DND-41 (cell line): ENCODE measurements at places on chromosomes 2 and 18.

DNA sequence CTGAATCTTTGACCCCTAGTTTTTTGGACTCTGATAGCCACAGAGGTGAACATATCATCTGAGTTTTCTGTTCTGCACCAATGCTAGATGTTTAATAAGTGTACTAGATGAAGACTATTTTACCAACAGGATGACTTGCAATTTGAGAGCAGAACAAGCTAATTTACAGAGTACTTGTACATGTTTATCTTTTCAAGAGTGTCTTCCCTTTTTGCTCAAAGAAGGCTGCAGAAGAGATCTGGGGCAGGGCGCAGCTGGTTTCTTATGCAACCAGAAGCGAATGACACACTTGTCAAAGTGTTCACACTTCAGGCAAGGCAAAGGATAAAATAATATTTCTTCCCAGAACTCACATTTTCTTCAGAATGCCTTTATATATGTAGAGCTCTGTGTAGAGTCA, 86.0 kb downstream of the VWA3B start:
- no peak for DNase-seq
- no peak overlapping the region for H3K27ac ChIP-seq
- no peaks in the 10 kb centered on the region for H3K36me3 ChIP-seq
- H3K4me1 ChIP-seq, result no peaks in the 10 kb centered on the region
- peaks cover 32% of the 10 kb centered on the region for H3K27me3 ChIP-seq

DNA sequence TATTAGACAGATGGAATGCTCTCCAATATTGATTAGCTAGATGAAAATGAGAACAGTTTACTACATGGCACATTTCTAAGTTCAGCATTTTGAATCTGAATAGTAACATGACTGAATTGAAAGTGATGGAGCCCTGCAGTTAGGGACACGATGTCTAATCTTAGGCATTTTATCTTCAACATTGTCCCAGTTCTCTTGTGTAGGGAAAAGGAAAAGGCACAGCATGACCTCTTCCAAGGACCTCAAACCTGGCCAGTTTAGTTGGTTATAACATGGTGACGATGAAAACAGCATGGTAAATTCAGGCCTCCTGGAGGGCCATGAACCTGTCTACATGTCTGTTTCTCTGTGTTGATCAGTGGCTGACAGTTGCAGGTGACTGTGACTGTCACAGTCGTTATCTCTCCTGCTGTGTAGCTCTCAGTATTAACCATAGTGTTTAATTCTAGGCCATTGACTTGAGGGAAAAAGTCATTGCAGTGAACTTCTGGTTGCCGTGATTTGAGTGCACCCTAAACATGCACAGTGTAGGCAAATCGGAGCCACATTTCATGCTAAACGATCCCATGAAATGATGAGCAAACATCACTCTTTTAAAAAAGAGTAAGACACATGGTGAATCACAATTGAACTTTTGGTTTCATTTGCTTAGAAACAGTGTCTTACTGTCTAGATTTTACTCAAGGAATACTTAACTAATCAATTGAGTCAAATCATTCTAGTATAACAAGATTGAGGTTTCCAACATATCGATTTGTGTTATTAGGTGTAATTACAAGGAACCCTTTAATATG, 129.7 kb downstream of the PHLPP1 start:
- H3K4me3 ChIP-seq, result no peak overlapping the region
- no peaks in the 10 kb centered on the region for H3K36me3 ChIP-seq
- DNase-seq, result no peak
- H3K27me3 ChIP-seq, result no peaks in the 10 kb centered on the region
- no peaks in the 10 kb centered on the region for H3K4me1 ChIP-seq

DNA sequence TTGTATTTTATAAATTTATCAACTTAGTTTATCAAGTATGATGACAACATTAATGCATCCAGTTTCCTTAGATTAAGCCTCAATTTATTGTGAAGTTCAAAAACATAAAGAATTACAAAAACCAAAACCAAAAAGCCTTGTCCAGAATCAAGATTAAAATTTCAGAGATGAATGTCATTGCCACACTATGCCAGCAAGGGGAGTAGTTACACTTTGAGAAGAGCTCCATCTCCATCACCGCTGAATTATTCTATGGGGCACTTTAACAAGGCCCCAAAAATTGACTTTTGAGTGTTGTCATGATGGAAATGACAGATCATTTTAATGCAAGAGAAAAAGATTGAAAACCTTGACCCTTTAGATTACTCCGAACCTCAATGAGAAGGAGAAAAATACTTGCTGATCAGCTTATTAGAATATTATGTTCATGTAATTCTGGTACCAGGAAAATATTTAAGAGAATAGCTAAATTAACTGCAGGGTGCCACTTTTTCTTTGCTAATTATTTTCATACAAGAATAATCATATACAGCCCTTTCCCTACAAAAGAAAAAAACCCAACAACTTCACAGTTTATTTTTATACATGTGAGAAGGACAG, 152.5 kb upstream of the AQP4 start:
- H3K27me3 ChIP-seq, result no peaks in the 10 kb centered on the region
- no peaks in the 10 kb centered on the region for H3K36me3 ChIP-seq
- H3K4me1 ChIP-seq, result no peaks in the 10 kb centered on the region
- no peak overlapping the region for H3K4me3 ChIP-seq
- no peak for DNase-seq

DNA sequence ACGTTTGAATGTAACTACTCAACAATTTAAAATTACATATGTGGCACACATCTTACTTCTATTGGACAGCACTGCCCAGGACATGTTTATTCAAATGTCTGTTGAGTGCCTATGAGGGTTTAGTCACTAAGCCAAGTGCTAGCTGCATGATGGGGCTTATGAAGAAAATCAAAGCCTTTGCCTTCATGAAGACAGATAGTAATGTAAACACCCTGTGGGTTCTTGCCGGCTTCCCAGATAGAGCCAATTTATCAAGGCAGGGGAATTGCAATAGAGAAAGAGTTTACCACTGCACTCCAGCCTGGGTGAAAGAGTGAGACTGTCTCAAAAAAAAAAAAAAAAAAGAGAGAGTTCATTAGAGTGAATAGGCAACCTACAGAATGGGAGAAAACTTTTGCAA, 43.7 kb upstream of the NEB start:
- H3K27me3 ChIP-seq, result no peaks in the 10 kb centered on the region
- H3K36me3 ChIP-seq, result 0 out of 2 replicates have a peak, but pooled peaks cover 4% of the 10 kb centered on the region
- DNase-seq, result no peak
- no peaks in the 10 kb centered on the region for H3K4me1 ChIP-seq

DNA sequence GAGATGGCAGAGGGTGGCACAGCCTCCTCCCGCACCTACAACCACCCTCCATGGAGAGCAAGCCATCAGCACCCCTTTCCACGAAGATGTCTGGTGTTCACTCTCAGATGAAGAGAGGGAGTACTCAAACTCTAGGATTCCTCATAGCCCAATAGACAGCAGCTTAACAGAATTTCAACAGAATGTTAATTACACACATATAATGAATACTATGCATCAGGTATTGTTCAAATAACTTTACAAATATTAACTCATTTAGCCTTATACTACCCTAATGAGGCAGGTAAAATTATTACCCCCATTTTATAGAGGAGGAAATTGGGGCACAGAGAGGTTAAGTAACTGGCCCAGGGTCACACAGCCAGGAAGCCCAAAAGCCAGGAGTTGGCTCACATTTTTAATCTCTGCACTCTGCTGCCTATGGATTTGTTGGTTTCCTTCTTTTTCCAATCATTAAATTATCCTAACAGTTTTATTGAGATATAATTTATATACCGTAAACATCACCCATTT, 39.0 kb downstream of the HS1BP3 start:
- no peak overlapping the region for H3K4me3 ChIP-seq
- no peak for DNase-seq
- H3K4me1 ChIP-seq, result no peaks in the 10 kb centered on the region
- H3K27me3 ChIP-seq, result no peaks in the 10 kb centered on the region
- H3K36me3 ChIP-seq, result no peaks in the 10 kb centered on the region

GRCh38 chr18:79825913-79826312, 28.2 kb downstream of the KCNG2 start:
- H3K27ac ChIP-seq, result 0 out of 2 replicates have a peak overlapping the region, but pooled peaks have one; percentile 16
- no peaks in the 10 kb centered on the region for H3K27me3 ChIP-seq
- no peaks in the 10 kb centered on the region for H3K36me3 ChIP-seq
- H3K4me1 ChIP-seq, result peaks cover 16% of the 10 kb centered on the region
- H3K4me3 ChIP-seq, result no peak overlapping the region

GRCh38 chr18:80232710-80233109, 14.6 kb downstream of the PARD6G start:
- H3K4me3 ChIP-seq, result no peak overlapping the region
- H3K27me3 ChIP-seq, result no peaks in the 10 kb centered on the region
- H3K4me1 ChIP-seq, result no peaks in the 10 kb centered on the region
- no peaks in the 10 kb centered on the region for H3K36me3 ChIP-seq
- H3K27ac ChIP-seq, result no peak overlapping the region
